ENCODE measurements at places on chromosomes 7 and 10.

- DNase-seq: no peak
Measured at GRCh38 chr10:132861116-132861691, 75.3 kb upstream of the NKX6-2 start.

- no peak for DNase-seq
Measured at GRCh38 chr10:67816719-67817118, 21.3 kb downstream of the DNAJC12 start.

DNA sequence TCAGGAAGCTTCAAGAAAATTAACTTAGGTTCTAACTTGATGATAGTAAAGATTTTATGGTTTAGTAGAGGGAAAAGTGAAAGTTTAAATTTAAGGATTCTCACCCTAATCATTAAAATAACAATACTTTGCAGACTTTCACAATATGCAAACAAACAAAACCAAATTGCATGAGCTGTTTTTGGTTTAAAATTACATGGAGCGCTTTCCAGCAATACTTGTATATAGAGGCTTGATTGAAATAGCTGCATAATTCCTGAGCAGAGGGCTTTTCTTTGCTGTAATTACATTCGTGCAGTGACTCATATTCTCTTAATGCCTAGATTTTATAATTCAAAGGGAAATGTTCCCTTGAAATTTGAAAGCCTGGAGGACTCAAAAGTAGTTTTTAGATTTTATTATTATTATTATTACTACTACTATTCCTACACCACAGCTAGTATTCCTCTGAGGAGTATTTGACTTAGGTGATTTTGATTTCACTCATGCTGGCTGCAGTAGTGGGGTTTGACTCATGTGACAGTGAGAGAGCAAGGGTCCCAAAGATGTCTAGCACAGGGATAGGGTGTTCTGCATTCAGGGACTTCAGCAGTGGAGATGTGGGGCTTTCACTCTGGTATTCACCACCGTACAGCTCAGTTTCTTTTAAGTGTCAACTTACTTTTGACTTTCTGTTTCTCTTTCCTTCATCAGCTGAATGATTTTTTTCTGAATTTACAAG is 138.1 kb downstream of the ADAM22 start:
- no peak for DNase-seq

GRCh38 chr10:44932517-44933450 is 21.6 kb downstream of the TMEM72 start:
- peak; percentile 70 for DNase-seq

DNA sequence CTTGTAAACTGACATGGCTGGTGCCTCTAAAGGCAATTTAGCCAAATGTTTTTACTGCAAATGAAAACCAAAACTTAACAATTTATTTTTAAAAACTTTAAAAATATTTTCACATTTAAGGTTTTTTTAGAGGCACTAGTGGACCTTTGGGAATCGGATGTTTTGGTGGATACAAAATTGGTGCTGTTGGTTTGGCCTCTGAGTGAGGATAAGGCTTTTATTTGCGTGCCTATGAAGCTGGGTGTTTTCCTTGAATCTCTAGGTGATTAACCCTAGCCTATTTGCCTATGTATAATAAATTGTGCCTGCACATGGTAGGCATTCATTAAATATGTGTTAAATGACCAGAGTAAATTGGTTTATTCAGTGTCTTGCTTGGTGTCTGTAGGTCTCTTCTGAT is 2.9 kb upstream of the SGCE start:
- no peak for DNase-seq

- DNase-seq: no peak
Measured at GRCh38 chr10:3867454-3868270, 82.7 kb upstream of the KLF6 start.

DNA sequence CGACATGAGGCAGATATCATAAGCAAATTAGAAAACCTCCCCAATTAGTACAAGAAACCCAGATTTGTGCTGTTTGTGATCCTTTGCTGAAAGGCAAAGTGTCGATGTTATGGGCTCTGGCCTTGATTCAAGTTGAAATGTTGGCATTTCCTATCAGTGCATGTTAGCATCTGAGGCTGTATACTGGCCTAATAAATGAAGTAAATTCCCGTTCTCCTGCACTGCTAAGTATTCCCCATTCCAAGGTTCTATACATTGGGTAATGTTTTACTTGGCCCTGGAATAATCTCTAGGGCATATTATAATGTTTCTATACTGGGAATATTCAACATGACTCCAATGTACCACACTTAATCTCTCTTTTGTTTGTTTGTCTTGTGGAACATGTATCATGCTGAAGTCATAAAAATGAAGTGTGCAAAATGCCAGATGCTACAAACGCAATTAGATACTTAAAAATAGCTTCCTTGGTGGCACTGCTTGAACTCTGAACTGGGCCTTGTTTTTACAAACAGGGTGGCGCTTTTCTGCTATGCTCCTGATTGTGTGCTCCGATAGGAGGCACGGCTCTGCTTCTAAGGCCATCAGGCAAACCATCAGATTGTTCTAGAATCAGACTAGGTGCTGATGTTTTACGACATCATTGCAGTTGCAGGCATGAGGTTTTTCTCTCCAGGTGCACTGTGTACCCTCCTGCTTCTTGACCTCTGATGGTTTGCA is 156.7 kb upstream of the TCF7L2 start:
- DNase-seq: no peak

All from stimulated activated CD8-positive, alpha-beta memory T cell treated with anti-CD3 and anti-CD28 coated beads, Interleukin-4, amount 100 ng/mL, for 4 hours (primary cell).